Stimulated activated CD4-positive, alpha-beta T cell treated with anti-CD3 and anti-CD28 coated beads, Interleukin-1b, Interleukin-23, amount 100 ng/mL, for 1 hour (primary cell): ENCODE measurements at places on chromosomes 12 and 14.

DNA sequence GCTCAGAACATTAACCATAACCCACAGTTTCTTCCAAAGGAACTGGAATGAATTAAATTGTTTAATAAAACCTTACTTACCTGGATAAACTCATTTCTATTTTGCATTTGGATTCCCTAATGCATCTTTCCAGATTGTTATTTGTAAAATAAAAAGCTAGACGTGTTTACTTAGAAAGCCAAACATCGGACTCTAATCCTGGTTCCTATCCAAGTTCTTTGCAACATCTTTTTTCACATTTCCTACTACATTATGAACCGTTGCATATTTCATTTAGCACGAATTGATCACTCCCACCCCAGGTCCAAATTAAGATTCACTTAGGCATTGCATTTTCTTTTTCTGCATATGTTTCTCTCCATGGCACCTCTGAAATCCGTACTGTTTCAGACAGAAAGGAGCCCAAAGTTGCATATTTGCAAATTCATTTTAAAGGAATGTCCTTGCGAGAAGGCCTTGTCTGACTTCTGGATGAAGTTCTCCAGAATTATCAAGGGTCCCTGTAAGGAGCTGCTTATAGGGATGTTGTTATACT is 164.4 kb upstream of the GSC start:
- DNase-seq: no peak

GRCh38 chr12:20183563-20183962 is 184.8 kb upstream of the PDE3A start:
- no peak for DNase-seq

- DNase-seq: no peak
Observed at GRCh38 chr12:79360286-79360685, 330.5 kb downstream of the PAWR start.

GRCh38 chr12:29004936-29005304 is 144.2 kb upstream of the FAR2 start:
- DNase-seq: no peak

- DNase-seq: no peak
Observed at GRCh38 chr14:30906752-30907658, 32.6 kb downstream of the COCH start.

- DNase-seq: no peak
Observed at GRCh38 chr12:49969027-49969426, 3.7 kb upstream of the AQP6 start.

DNA sequence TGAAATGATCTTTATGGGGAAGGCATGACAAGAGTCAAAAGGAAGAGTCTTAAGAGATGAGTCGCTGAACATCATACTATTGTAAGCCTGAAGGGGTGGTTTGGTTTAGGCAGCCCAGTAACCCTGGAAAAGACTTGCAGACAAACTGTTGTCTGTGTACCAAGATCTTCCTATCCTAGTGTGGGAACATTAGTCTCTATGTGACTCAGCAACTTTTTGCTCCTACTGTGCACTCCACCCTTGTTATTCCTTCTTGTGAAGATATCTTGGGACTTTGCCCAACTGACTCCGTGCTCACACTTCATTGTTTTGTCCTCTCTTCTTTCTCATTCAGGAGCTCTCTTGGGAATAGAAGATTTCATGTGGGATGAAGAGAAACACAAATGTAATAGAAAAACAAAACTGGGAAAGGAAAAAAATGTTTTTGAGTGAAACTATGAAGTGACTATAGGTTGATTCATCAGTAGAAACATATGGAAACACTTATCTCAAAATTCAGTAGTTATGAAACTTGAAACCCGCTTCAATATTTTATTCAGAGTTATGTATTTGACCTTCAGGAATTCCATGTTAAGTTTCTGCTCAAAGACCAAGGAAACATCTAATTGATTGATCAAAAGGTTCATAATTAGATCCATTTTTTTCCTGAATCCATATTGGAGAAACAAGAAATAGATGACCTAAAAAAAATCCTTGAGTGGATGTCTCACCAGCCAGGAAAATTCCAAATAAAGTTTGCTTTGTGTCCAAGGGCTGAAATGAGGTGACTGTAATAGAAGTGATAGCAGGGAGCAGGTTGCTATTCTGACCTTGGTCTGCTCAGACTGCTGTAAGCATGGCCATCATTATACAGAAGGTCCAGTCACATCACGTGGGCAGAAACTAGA is 67.2 kb downstream of the BTG1 start:
- DNase-seq: no peak

DNA sequence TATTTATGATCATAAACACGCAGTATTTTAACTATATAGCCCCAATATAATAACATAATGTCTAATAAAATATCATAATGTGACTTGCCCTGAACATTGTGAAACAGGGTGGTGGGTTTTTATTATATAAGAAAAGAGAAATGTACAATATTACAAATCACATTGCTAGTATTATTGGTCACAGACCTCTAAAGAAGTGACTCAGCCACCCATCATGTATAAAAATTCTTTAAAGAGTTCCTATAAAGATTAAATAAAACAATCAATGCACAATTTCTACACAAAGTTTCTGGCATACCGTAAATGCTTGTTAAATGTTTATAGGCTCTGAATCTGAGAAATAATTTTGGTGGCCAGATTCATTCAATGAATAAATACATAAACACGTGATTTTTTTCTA is 28.9 kb downstream of the ABCC9 start:
- DNase-seq: no peak

DNA sequence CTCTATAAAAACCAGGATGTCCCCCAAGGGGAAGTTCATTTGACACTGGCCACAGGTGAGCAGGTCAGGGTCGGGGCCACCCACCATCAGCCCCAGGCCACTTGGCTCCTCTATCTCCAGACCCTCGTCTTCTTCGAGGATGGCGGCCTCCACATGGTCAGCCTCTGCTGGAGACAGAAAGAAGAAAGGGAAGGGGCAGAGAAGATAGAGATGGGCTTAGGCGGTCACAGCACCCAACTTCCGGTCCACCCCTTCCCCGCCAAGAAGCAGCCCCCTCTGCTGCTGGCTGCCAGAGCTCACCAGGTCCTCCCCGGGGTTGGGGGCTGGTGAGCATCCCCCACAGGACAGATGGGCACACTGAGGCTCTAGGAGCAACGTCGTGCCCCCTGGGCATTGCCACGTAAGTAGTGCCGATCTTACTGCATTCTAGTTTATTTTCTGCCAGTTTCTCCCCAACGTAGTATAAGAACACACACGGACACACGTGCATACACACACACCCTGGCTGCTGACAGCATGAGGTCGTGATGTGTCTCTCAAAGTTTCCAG is 14.2 kb downstream of the BCL11B start:
- DNase-seq: no peak

DNA sequence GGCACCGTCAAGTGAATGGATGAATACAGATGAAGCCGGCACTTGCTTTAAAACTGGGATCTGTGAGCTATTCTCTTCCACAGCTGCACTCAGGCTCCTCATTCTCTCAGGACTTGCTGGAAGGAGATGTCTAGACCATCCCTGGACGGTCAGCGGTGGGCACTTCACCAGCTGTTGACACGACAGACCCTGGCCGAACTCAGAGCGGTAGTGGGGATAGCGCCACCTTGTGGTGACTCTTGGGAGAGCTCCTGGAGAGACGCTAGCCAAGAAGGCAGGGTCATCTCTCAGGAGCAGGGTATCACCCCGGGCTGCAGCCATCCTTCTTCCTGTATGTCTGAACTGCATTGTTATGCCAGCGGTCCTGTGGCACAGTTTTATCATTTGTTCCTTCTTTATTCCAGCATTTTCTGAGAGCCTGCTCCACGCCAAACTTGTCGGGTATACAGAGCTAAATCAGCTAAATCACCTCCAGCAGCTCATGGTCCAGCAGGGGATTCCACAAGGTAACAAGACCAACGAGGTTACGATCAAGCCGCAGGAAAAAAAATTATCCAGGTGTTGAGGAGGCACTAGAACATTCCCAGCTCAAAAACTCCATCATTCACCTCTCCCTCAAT is 10.0 kb downstream of the WNT1 start:
- no peak for DNase-seq

GRCh38 chr12:63764481-63764880 is 15.2 kb upstream of the RXYLT1 start:
- DNase-seq: no peak

DNA sequence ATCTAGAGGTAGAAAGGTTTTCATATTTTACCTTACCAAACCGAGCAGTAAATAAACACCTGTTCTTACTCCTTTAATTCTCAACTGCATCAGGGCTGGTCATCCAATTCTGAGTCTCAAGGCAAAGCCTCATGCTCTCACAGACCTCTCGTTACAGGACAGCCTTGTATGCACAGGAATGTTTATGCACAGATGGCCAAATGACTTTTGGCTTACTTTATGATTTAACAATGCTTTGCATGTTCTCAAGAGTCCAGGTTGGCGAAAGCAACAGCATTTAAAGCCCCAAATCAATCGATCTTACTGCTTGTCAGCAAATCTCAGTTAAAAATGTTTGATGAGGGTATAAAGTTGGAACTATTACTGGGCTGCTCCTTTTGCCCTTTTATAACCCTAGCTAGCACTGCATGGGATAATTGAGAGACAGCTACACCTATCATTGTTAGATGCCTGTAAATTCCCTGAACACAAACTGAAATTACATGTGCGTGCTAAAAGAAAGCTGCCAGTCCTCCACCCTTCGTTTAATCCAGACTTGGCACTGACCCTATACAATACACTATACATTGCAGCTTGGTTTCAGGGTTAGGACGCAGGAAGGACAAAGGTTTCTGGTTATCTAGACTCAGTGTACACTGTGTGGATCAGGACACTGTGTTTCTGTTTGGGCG is 63.6 kb downstream of the TMCC3 start:
- DNase-seq: no peak

- DNase-seq: no peak
Observed at GRCh38 chr12:39813776-39814175, 194.2 kb upstream of the ABCD2 start.

- no peak for DNase-seq
Observed at GRCh38 chr12:129938089-129938488, 34.3 kb upstream of the TMEM132D start.

DNA sequence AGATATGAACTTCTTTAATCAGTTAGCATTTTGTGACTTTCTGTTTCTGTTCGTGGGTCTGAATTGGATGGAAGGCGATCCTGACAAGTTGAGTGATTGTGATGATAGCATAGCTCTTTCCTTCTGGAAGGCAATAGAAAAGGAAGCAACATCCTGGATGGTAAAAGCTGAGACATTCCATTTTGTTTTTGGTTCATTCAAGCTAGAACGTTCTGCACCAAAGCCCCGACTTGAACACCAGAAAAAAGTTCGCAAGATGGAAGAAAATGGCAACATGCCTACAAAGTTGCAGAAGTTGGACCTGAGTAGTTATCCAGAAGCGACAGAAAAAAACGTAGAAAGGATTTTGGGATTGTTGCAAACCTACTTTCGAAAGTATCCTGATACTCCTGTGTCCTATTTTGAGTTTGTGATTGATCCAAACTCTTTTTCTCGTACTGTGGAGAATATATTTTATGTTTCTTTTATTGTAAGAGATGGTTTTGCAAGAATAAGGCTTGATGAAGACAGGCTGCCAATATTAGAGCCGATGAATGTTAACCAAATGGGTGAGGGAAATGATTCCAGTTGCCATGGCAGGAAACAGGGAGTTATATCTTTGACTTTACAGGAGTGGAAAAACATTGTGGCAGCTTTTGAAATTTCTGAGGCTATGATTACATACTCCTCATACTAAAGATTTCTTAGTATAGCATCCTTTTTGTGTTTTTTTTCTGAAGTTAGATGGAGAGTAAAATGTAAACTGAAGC is 896 bp downstream of the EID3 start:
- DNase-seq: no peak

DNA sequence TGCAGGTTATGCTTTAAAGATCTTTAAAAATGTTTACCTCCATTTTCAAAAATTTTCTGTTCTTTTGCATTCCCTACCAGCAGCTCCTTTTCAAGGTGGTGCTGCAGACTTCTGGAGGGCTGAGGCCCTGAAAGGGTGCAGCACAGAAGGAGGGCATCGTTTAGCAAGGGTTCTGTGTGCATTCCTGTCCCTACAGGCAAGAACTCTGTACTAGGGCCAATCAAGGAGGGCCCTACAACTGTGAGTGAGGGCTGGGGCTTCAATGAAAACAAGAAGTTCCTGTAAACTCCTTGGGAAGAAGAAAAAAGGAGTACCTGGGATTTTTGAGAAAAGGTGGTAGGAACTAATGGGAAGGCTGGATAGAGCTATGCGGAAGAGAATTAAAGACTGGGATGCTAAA is 50.7 kb upstream of the CSRP2 start:
- DNase-seq: no peak

DNA sequence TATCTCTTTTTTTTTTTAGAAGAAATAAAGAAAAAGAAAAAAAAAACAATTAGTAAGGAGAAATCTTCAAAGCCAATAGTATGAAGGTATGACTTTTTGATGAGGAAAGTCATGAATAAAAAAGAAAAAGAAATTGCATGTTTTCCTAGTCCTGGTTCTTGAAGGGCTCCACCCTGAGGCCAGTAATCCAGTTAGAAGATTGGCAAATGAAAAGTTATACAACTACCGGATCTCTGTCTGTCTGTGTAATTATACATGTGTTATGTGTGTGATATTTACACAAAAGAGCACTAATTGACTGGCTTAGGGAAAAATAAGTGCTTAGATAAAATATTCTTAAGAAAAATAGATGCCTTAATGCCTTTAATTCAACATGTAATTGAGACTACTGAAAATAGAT is 28.4 kb downstream of the SDR9C7 start:
- DNase-seq: no peak

DNA sequence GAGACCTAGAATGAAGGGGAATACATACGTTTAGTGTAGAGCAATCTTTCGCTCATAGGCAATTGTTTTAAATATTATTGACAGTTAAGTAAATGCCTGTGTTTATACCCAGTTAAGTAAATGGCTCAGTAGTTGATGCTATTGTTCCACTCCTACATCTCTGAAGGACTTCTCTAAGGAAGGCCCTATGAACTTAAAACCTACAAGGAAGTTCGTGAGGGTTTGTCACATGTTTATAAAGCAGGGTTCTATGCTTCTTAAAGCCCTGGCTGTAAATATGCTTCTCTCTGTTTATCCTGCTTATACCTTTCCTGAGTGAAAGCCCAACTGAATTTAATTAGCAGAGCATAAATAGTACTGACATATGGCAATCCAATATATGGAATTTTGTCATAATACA is 282.1 kb upstream of the NPAS3 start:
- DNase-seq: no peak

GRCh38 chr14:87869619-87870583 is 123.1 kb downstream of the GALC start:
- DNase-seq: no peak

DNA sequence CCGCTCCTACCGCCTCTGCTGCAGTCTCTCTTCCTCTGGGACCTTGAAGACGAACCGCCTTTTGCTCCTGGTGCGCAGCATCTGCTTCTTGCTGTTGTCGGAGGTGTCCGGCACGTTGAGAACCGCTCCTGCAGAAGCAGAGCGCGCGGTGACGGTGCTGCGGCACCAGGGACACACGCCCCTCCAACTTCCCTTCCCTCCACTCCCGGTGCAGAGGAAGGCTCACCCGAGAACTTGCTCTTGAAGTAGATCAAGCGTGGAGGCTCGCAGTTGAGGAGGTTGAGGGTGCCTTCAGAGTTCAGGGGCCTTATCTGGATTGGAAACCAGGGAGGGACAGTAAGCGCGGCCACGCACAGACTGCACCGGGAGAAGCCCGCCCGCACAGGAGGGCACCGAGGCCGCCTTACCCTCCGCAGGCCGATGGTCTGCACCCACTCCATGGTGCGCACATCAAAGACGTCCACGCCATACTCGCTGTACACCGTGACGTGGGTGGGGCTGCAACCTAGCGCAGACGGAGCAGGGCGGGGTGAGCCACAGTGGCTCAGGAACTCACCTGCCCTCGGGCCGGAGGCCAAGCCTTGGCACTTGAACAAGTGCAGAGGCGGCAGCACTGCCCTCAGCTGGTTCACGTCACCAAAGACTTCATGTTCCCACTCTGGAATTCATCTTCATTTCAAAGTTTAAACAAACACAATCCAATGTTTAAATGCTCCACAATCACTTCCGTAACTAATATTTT is 17.5 kb downstream of the AMN start:
- no peak for DNase-seq
